Activated CD4-positive, alpha-beta memory T cell treated with anti-CD3 and anti-CD28 coated beads for 36 hours (primary cell): ENCODE measurements at places on chromosomes 7 and 10.
A peak's percentile ranks its signal among the peaks of the same experiment; 100 is the strongest.

GRCh38 chr7:100969066-100969615 lies at the start of gene MUC12:
Gene MUC12 (plus strand): TSS chr7:100969565. CDS start chr7:100969623, 58 bp downstream.
- H3K36me3 ChIP-seq, result peaks cover 1% of the 10 kb centered on the region
- DNase-seq, result no peak
- H3K4me1 ChIP-seq, result peaks cover 15% of the 10 kb centered on the region
- H3K4me3 ChIP-seq, result no peak within 1 kb of the TSS
- no peak within 1 kb of the TSS for H3K27ac ChIP-seq

- H3K4me3 ChIP-seq, result no peak overlapping the region
- no peak for DNase-seq
- no peaks in the 10 kb centered on the region for H3K36me3 ChIP-seq
- H3K27ac ChIP-seq, result no peak overlapping the region
- H3K27me3 ChIP-seq, result no peaks in the 10 kb centered on the region
These were observed 24.0 kb upstream of the GTF2I start for GRCh38 chr7:74633451-74633921.

DNA sequence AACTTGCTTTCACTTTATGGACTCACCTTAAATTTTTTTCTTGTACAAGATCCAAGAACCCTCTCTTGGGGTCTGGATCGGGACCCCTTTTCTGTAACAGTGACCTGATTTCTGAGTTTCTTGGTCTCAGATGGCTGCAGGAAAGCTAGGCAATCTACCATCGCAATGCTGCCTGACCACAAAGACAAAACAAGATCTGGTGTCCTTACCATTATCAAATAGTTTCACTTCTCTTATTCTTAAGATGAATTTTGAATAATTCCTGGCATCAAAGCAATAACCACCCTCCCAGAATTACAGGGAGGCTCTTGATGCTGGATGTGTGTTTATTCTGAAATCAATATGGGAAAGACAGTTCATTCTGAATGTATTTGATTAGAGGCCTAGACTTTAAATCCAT lies 77.4 kb upstream of the FRMD4A start:
- peaks cover 28% of the 10 kb centered on the region for H3K27me3 ChIP-seq
- no peak overlapping the region for H3K4me3 ChIP-seq
- H3K4me1 ChIP-seq, result peaks cover 23% of the 10 kb centered on the region
- no peak for DNase-seq

DNA sequence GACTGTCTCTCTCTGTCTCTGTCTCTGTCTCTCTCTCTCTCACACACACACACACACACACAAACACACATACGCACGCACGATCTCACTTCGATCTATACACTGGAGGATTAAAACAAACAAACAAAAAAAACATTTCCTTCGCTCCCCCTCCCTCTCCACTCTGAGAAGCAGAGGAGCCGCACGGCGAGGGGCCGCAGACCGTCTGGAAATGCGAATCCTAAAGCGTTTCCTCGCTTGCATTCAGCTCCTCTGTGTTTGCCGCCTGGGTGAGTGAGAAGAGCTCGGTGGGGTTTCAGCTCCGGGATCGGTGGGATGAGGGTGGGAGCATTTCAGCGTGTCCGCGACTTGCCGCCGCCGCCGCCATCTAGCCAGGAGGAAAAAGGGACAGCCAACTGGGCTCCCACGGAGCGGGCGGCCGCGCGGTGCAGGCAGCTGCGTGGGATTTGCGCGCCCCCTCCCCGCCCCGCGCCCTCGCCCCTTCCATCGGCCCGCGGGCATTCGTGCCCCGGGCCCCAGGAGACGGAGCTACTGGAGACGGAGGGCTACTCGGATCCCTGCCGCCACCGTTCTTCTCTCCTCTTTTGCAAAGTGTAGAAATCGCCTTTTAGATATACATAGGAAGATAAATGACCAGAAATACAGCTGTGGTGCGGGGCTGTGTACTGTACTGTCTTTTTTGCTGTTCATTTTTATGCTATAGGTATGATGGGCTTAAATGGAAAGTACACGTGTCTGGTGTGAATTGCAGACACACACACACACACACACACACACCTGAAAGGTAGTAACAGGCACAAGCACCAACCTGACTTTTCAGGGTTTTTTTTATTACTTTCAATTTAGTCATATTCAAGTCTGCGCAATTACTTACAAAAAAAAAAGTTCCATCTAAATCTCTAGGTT lies 581 bp downstream of the PTPRZ1 start:
- DNase-seq, result no peak
- peaks cover 3% of the 10 kb centered on the region for H3K36me3 ChIP-seq
- no peak overlapping the region for H3K4me3 ChIP-seq
- no peak overlapping the region for H3K27ac ChIP-seq
- H3K27me3 ChIP-seq, result peaks cover 25% of the 10 kb centered on the region

GRCh38 chr7:139328375-139328774 lies 12.8 kb upstream of the FMC1 start:
- H3K4me3 ChIP-seq, result no peak overlapping the region
- peaks cover 16% of the 10 kb centered on the region for H3K4me1 ChIP-seq
- no peak overlapping the region for H3K27ac ChIP-seq
- H3K27me3 ChIP-seq, result no peaks in the 10 kb centered on the region
- no peak for DNase-seq

DNA sequence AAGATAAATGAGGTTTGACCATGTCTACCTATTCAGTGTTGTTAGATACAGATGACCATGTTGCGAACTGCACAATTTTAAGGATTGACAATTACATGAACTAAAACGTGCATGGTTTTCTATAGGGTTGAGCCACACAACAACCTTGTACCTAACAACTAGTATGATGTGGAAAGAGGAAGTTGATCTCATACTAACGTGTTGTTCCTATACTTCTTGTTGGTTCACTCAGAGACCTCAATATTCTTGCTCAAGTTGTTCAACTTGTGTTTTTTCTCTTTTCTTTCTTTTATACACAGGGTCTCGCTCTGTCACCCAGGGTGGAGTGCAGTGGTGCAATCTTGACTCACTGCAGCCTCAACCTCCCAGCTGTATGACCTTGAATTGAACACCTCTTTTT lies 6.1 kb upstream of the KEL start:
- no peak overlapping the region for H3K4me3 ChIP-seq
- H3K27me3 ChIP-seq, result peaks cover 29% of the 10 kb centered on the region
- H3K27ac ChIP-seq, result no peak overlapping the region
- DNase-seq, result no peak
- no peaks in the 10 kb centered on the region for H3K36me3 ChIP-seq

GRCh38 chr10:79149662-79150443 lies 81.1 kb downstream of the ZMIZ1 start:
- H3K27me3 ChIP-seq, result no peaks in the 10 kb centered on the region
- peak overlapping the region; percentile 23 for H3K27ac ChIP-seq
- no peak overlapping the region for H3K4me3 ChIP-seq
- DNase-seq, result peak; percentile 68
- no peaks in the 10 kb centered on the region for H3K36me3 ChIP-seq

- peak overlapping the region; percentile 79 for H3K27ac ChIP-seq
- H3K27me3 ChIP-seq, result no peaks in the 10 kb centered on the region
- peak; percentile 46 for DNase-seq
These were observed 605 bp downstream of the SUFU start for GRCh38 chr10:102504179-102504975.

DNA sequence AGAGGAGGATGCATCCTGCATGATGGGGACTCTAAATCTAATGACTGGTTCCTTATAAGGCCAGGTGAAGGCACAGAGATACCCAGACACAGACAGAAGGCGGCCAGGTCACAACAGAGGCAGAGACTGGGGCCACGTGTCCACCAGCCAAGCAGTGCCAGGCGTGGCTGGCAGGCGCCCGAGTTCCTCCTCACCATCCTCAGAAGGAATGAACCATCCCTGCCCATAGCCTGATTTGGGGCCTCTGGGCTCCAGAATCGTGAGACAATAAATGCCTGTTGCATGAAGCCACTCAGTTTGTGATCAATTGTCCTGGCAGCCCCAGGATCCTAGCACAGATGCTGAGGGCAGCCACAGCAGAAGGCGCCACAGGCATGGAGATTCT lies 69.0 kb upstream of the TNRC18 start:
- peaks cover 2% of the 10 kb centered on the region for H3K36me3 ChIP-seq
- no peaks in the 10 kb centered on the region for H3K27me3 ChIP-seq
- H3K27ac ChIP-seq, result no peak overlapping the region
- H3K4me1 ChIP-seq, result peaks cover 21% of the 10 kb centered on the region
- DNase-seq, result no peak
- no peak overlapping the region for H3K4me3 ChIP-seq

DNA sequence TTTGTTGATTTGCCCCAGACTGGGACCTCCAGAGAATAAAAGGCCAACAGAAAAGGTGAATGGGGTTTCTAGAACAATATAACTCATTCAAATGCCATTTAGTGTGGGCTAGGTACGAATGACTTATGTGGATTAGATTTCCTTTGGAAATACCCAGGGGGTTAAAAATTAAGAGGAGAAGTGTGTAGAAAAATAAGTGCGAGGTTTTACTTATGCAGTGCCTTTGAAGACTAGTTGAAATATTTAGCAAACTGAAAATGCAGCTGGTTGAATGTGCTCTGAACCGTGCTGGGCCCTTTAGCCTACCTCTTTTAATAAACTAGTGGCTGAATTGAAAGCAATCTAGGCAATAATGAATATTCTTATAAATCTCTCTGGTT lies 180.6 kb downstream of the LRMDA start:
- no peak overlapping the region for H3K4me3 ChIP-seq
- no peak overlapping the region for H3K27ac ChIP-seq
- no peaks in the 10 kb centered on the region for H3K4me1 ChIP-seq
- DNase-seq, result no peak
- H3K36me3 ChIP-seq, result no peaks in the 10 kb centered on the region
- H3K27me3 ChIP-seq, result peaks cover 3% of the 10 kb centered on the region

DNA sequence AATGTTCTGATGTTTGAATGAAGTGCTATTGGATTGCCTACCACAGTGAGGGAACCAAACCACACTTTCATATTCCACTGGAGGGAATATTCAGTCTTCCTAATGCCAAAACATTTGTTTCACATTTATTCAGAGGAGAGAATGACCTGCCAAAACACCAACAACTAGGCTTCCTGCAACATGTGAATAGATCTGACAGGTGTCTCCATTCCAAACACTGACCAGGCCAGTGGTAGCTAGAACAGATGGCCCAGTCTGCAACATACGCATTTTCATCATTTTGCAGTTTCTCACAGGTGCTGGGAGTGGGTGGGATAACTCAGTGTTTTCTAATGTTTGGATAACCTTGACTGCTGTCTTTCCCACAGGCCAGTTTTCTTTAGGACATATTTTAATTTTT lies 110.0 kb downstream of the RELN start:
- H3K27ac ChIP-seq, result no peak overlapping the region
- H3K27me3 ChIP-seq, result peaks cover 12% of the 10 kb centered on the region
- no peaks in the 10 kb centered on the region for H3K36me3 ChIP-seq
- DNase-seq, result no peak

DNA sequence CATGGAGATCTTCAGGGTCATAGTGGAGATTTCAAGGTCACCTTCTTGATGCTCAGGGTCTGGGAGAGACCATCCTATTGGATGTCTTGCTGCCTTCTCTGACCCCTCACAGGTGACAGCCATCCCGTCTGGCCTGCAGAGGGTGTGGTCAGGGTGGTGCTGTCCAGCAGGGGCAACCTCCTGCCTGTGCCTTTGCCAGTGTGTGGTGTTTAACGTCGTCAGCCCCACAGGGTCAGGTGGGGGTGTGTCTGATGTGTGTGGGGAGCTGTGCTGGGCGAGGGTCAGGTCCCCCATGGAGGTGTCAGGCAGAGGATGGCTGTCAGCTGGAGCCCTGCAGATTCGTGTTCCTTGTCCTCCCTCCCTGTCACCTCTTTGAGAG lies 16.5 kb downstream of the ADCY1 start:
- H3K27me3 ChIP-seq, result no peaks in the 10 kb centered on the region
- no peaks in the 10 kb centered on the region for H3K36me3 ChIP-seq
- H3K4me1 ChIP-seq, result no peaks in the 10 kb centered on the region
- no peak overlapping the region for H3K4me3 ChIP-seq
- peak; percentile 5 for DNase-seq

GRCh38 chr10:91514787-91515186 lies 104.6 kb downstream of the HECTD2 start:
- no peaks in the 10 kb centered on the region for H3K27me3 ChIP-seq
- H3K27ac ChIP-seq, result no peak overlapping the region
- H3K4me1 ChIP-seq, result peaks cover 3% of the 10 kb centered on the region
- H3K4me3 ChIP-seq, result no peak overlapping the region
- DNase-seq, result no peak

- DNase-seq, result no peak
- no peak overlapping the region for H3K27ac ChIP-seq
- no peaks in the 10 kb centered on the region for H3K27me3 ChIP-seq
- no peaks in the 10 kb centered on the region for H3K4me1 ChIP-seq
These were observed 257.9 kb downstream of the GRID1 start for GRCh38 chr10:86108696-86109095.

GRCh38 chr10:79139124-79139835 lies 70.5 kb downstream of the ZMIZ1 start:
- no peaks in the 10 kb centered on the region for H3K27me3 ChIP-seq
- no peaks in the 10 kb centered on the region for H3K36me3 ChIP-seq
- no peak overlapping the region for H3K27ac ChIP-seq

GRCh38 chr7:42914009-42914408 lies 2.1 kb upstream of the C7orf25 start:
- H3K27ac ChIP-seq, result peak overlapping the region; percentile 63
- peaks cover 47% of the 10 kb centered on the region for H3K4me1 ChIP-seq
- no peak overlapping the region for H3K4me3 ChIP-seq
- DNase-seq, result peak; percentile 24
- peaks cover 28% of the 10 kb centered on the region for H3K36me3 ChIP-seq

- no peaks in the 10 kb centered on the region for H3K4me1 ChIP-seq
- no peaks in the 10 kb centered on the region for H3K36me3 ChIP-seq
- no peaks in the 10 kb centered on the region for H3K27me3 ChIP-seq
- DNase-seq, result no peak
These were observed 65.0 kb upstream of the ADGRA1 start for GRCh38 chr10:133022776-133023100.

DNA sequence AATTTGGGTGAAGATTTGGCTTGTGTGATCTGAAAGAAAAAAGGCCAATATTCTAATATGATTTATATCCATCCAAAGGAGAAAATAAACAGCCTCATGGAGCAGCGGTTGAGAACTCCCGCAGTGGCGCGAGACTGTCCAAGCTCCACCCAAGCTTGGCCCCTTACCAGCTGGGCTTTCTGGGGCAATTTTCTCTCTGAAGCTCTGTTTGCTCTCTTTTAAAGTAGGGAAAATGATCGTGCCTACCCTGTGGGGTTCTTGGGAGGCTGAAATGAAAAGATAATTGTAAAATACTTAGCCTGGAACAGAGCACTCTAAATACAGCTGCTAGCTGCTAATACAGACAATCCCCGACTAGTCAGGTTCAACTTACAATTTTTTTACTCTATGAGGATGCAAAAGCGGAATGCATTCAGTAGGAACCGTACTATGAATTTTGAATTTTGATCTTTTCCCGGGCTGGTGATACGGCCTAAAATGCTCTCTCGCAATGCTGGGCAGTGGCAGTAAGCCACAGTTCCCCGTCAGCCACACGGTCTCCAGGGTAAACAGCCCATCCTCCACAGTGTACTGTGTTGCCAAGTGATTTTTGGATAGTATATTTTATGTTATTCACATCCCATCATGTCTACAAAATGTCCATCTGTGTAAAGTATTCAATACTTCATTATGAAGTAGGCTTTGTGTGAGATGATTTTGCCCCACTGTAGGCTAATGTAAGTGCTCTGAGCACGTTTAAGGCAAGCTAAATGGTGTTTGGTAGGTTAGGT lies 137.7 kb downstream of the CHN2 start:
- no peaks in the 10 kb centered on the region for H3K36me3 ChIP-seq
- peaks cover 21% of the 10 kb centered on the region for H3K4me1 ChIP-seq
- no peak for DNase-seq
- no peak overlapping the region for H3K27ac ChIP-seq
- H3K27me3 ChIP-seq, result peaks cover 2% of the 10 kb centered on the region
- H3K4me3 ChIP-seq, result no peak overlapping the region
